NCI-H460 (cell line): ENCODE measurements at places on chromosomes 2 and 18. TPM values are rescaled to one million over a fixed set of nuclear protein-coding genes. Genes with fewer than 3 reads are reported as not detected.

DNA sequence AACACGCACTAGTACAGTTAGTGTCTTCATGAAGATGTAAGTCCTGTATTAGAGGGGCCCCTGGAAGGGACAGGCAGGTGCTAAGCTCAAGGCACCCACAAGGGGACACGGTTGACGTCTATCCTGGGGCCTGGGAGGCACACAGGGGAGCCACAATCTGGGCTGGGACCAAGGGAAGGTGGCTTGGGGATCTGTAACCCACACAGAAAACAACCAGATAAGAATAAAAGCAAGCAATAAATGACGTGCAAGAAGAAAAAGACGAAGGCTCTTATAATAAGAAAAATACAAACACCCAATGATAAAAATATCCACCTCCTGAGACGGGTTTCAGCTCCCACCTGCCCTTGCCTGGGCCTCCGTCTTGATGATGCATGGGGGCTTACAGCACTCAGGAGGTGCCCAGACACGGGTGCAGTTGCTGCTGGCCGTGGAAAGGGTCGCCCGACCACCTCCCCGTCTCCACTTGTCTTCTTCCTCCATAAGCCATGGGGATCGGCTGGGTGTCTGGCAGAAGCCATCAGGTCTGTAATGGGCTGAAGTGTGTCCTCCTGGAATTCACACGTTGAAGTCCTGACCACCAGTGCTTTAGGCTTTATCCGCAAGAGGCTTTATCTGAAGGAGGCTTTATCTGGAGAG, 73.9 kb downstream of the TWIST2 start:
- DNase-seq, result no peak

GRCh38 chr2:75562513-75562864, 1.8 kb upstream of the EVA1A start:
- DNase-seq, result no peak

GRCh38 chr2:101486258-101486701, 11.4 kb upstream of the RFX8 start:
- no peak for DNase-seq

DNA sequence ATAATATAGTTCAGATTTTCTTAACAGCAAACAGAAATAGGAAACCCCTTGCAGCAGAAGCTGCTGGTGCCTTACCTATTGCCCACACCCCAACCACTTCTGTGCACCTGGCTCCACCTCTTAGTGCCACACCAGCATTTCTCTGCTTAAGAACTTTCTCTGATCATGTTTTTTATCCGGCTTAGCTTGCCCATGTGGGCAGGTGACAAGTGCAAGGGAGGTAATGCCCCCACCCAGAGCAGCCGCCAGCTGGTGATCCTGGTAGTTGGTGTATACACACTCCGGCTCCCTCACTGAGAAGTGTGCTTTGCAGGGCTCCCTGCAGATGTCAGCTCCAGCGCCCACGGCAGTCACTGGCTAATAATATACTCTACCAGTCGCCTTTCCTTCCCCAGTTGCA, 126.3 kb downstream of the ALPK2 start:
- DNase-seq, result no peak

DNA sequence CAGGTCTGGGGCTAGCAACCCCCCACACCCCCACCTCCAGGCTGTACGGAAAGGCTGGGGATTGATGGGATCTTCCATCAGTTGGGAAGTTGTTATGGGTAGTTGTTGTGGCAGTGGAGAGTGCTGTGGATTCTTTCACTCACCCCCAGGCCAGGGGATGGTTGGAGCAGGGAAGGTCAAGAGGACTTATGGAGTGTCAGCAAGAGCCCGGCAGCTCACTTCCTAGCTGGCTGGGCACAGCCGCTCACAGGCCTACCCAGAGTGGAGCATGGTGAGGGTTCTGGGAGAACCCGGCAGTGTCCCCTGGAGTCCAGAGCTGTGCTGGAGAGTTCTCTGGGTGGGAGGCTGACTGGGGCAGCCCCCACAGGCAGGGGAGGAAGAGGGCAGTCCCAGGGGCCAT, 122.2 kb downstream of the MSH2 start:
- DNase-seq, result no peak

DNA sequence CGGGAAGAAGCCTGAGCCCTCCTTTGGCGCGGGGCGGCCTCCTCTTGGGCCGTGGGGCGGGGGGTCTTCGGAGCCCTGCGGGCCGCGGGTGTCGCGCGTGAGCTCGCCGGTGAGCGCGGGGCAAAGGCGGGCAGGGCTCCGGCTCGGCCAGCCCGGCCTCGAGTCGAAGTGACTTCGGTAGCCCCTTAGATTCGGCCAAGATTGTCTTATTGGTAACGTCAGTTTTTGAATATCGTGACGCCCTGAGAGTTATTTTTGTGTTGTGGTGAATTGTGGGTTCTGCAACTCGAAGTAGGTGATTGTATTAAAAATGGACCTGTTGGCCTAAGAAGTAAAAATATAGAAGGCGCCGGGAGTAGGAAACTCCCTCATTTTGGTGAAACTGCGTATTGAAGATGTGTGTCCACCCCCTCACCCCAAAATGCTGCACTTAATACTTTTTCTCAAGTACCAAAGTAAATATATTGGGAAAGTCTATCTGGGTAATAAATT, 669 bp downstream of the MARCHF7 start:
- DNase-seq, result no peak

- DNase-seq, result no peak
These were observed 74.6 kb downstream of the DHRS9 start for GRCh38 chr2:169143998-169144397.

GRCh38 chr2:178819147-178819875, 12.1 kb upstream of the TTN start:
- DNase-seq, result no peak

- DNase-seq, result no peak
These were observed 282.2 kb downstream of the EXOC6B start for GRCh38 chr2:72543497-72544216.

DNA sequence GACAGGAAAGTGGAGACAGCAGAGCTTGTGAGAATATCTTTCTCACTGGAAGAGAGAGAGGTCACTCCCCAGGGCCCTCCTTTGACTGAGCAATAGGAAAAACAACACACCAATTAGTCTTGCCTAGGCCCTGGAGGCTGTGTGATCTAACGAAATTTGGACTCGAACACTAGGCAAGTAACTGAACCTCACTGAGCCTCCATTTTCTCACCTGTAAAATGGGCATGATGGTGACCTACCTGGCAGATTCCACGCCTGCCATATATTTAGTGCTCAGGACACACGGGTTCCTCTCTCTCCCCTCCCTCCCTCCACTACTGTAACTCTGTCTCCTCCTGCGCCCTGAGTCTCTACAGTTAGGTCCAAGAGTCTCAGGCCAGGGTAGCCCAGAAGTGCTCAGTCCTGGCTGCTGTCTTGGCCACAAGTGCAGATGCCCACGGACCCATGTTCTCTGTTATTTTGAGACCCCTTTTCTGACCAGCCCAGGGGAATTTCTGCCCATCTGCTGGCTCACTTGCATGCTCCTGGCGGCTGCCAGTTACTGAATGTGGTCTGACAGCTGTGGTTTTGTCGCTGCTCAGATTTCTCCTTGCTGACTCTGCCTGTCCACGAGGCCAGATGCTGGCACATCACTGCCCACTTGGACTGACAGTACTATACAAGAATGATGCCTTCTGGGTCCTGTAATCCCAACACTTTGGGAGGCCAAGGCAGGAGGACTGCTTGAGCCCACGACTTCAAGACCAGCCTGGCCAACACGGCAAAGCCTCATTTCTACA, 9.6 kb upstream of the GIGYF2 start:
- DNase-seq, result no peak

DNA sequence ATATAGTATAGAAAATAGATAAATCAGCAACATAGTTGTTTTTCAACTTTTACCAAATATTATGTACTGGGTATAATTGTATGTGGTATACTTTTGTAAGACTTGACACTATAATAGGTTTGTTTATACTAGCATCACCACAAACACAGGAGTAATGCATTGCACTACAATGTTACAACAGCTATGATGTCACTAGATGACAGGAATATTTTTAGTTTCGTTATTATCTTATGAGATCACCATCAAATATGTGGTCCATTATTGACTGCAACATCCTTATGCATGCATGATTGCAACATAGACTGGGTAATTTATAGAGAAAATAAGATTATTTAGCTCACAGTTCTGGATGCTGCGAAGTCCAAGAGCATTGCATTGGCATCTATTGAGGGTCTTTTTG, 678.4 kb upstream of the ZNF804A start:
- no peak for DNase-seq

- no peak for DNase-seq
These were observed 139.5 kb downstream of the SUCLG1 start for GRCh38 chr2:84319581-84319980.

- no peak for DNase-seq
These were observed 34.5 kb downstream of the ZNF519 start for GRCh38 chr18:14097761-14098160.

DNA sequence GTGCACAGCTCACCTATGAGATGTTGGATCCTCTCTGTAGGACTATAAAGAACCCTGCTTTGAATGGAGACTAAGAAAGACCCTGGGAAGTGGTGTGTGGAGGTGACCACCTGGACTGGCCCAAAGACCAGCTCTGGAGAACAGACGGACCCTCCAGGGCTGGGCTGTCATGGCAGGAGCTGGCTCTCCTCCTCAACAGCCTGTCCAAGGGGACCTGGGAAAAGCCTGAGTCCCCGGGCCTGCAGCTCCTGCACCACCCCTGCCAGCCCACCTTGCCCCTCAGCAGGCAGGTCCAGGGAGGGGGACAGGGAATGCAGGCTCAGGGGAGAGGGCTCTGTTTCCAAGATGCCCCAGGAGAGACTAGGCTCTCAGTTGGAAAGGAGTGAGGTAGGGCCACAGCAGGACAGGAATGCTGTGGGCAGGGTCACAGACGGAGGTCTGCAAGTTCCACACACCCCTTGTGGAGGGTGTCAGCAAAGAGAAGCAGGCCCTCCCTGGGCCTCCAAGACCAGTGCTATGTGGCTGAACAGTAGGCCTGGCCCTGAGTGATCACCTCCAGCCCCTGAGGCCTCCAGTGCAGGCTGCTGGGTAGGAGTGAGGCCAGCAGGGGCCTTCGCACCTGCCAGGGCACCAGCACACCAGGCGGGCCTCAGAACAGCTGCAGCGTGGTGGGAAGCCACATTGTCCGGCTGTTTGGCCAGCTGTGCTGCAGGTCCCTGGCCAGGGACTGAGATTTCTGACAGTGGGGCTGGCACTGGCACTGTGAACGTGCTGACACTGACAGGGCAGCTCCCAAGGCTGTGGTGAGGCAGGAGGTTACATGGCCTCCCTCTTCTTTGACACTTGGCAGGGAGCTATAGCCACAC, 86.4 kb upstream of the OTOS start:
- no peak for DNase-seq

DNA sequence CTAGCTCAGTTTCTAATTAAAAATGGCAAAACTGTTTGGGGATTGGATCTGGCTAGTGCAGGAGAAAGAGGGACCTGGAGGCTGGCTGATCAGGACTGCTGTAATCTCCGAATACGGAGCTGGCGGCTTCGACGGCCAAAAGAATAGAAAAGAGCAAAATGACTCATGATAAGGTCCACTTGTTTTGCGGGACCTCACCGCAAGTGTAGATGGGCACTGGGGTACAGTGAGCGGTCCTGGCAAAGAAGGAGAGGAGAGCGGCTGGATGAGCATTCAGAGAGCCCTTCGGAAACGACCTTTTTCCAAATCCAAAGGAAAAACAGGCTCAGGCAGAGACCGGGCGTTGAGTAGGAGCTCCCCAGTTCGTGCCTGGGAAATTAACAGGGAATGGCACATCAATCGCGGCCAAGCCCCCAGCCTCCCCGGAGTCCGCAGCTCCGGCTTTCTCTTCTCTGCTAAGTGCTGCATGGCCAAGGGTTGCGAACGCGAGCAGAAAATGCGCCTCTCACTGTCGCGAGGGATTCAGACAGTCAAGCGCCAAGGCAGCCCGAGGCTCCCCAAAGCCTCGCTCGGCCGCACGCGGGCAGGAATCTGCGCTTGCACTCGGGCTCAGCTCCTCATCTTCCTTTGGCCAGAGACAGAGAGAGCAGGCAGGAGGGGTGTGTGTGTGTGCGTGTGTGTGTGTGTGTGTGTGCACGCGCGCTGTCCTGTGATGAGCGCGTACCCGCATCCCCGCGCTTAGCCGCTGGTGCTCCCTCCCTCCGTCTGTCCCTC, 1.8 kb downstream of the DCC start:
- no peak for DNase-seq

DNA sequence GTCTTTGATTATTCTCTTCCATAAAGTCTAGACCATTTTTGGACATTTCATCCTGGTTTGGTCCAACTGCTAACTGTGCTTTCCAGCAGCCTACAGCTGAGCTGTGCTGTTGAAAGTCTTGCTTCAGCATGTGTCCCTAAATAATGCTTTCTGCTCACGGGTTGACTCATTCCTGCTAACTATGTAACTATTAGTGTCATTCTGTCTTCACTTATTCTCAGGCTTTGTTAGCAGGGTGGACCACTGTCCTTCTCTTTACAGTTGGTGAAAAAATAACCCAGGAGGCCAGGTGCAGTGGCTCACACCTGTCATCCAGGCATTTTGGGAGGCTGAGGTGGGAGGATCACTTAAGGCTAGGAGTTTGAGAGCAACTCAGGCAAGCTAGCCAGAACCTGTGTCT, 8.9 kb downstream of the ADAM23 start:
- DNase-seq, result no peak

DNA sequence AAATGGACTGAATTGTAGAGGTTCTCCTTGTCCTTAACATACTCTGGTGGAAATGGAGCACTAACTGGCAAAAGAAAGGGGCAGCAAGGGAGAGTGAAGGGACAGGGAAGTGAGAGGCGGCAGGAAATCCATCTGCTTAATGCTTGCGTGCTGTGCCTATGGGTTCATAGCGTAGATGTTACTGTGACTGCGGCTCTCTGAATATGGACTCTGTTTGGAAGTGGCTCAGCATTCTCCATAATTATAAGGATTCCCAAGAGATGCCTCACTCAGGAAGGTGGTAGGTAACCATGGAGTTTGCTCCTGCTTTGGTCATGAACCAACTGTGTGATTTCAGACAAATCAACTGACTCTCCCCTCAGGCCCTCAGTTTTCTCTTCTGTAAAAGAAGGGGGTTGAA, 50.0 kb downstream of the MYO3B start:
- DNase-seq, result no peak

GRCh38 chr2:7860693-7861092, 821.2 kb upstream of the ID2 start:
- no peak for DNase-seq

GRCh38 chr2:24018241-24018640, 8.4 kb downstream of the MFSD2B start:
- DNase-seq, result no peak

- no peak for DNase-seq
These were observed 69.9 kb upstream of the ACSL3 start for GRCh38 chr2:222790932-222791331.

DNA sequence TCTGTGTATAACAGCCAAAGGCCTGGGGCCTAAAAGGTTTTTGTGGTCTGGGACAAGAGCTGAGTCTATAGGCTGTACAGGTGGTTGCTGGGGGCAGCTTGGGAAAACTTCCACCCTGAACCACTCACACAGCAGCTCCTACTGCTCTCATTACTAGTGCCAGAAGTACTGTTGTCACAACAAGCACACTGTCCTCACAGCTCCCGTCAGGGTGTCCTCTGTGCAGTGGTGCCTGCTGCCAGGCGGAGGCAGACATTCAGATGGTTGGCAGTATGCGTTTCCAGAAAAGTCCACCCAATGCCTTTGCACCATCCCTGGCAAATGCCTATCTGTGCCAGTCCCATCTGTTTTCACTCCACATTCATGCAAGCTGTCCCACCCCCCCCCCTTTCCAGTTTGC, 58.5 kb downstream of the EPAS1 start:
- DNase-seq, result no peak

Gene MYO5B
- 25.0 and 26.2 TPM in 2 replicates for total RNA-seq

Gene SFT2D3
- 7.4 and 8.4 TPM in 2 replicates for total RNA-seq

Gene IL18RAP
- 1.2 and 1.3 TPM in 2 replicates for total RNA-seq

Gene RAB6C
- not detected in 2 replicates for total RNA-seq

Gene ABHD1
- total RNA-seq, result 1.4 and 1.7 TPM in 2 replicates

Gene KCNS3
- total RNA-seq, result 0.23 and 0.30 TPM in 2 replicates
